SK-N-SH (cell line): ENCODE measurements at places on chromosomes 1 and 21.

GRCh38 chr1:221743416-221744208, 1.7 kb upstream of the DUSP10 start:
- peak overlapping the region; percentile 57 for H3K4me3 ChIP-seq
- H3K27me3 ChIP-seq = no peaks in the 10 kb centered on the region

- H3K27me3 ChIP-seq = no peaks in the 10 kb centered on the region
- H3K27ac ChIP-seq = no peak overlapping the region
- H3K4me3 ChIP-seq = no peak overlapping the region
- H3K4me1 ChIP-seq = no peaks in the 10 kb centered on the region
- DNase-seq = no peak
Observed at GRCh38 chr21:38221594-38221993, 35.2 kb upstream of the KCNJ15 start.

GRCh38 chr1:19676438-19676922, 11.8 kb downstream of the HTR6 start:
- H3K4me3 ChIP-seq = no peak overlapping the region
- DNase-seq = no peak
- H3K4me1 ChIP-seq = no peaks in the 10 kb centered on the region
- no peak overlapping the region for H3K27ac ChIP-seq
- H3K27me3 ChIP-seq = no peaks in the 10 kb centered on the region

GRCh38 chr1:18052671-18053070, 54.9 kb upstream of the IGSF21 start:
- no peak overlapping the region for H3K27ac ChIP-seq
- DNase-seq = no peak
- H3K4me1 ChIP-seq = no peaks in the 10 kb centered on the region
- no peak overlapping the region for H3K4me3 ChIP-seq
- no peaks in the 10 kb centered on the region for H3K36me3 ChIP-seq
